ENCODE measurements at places on chromosomes 13 and 19. TPM values are rescaled to one million over a fixed set of nuclear protein-coding genes. Genes with fewer than 3 reads are reported as not detected.

Gene ARRDC2
- 10.7 TPM for polyA plus RNA-seq

Gene F2RL3
- polyA plus RNA-seq = 1.4 TPM

Gene LILRB4
- polyA plus RNA-seq = not detected

Gene FBL
- 104 TPM for polyA plus RNA-seq

Measured in cardiac muscle cell (in vitro differentiated cells and primary cell).